ENCODE measurements at places on chromosomes 5 and 9. TPM values are rescaled to one million over a fixed set of nuclear protein-coding genes. Genes with fewer than 3 reads are reported as not detected.
A peak's percentile ranks its signal among the peaks of the same experiment; 100 is the strongest.

DNA sequence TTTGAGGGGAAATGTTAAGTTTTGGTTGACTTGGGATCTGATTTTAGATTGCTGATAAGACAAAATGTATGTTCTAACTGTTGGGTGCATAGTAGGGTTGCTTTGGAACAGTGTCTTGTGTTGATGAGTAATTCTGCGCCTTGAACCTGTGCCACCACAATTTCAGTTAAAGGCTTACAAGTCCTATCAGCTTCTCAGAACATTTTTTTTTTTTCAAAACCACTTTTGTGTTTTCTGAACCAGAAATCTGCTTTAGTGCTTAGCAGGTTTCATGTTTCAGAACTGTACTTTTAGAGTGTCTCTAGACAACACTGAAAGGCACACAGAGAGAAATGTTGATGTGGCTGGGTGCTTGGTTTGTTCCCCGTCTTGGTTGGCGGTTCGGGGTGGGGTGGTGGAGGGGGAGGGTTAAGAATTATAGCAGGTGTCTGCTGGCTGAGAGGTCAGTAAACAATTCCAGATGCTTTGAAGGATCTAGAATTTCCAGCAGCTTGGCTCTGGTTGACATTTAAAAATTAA lies 84.6 kb downstream of the ANKRD55 start:
- peak; percentile 70 for DNase-seq

DNA sequence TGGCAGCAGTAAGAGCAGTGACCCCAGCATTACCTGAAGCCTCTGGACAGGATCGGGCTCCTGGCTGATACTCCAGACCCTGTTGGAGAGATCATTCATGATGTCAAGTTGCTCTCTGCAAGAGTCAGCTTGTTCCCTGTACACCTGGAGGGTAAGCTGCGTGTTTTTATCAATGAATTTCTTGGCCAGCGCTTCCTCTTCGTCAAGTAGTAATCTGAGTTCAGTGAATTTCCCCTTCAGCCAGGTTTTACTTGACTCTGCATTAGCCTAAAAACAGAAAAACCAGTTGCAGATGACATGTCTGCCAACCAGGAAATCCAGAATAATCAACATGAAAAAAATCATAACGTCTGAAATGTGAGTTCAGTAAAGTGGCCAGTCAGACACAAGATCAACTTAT lies 19.1 kb downstream of the TRIM14 start:
- DNase-seq, result no peak

- DNase-seq, result no peak
These were observed 1095.7 kb upstream of the DMAC1 start for GRCh38 chr9:8895106-8895860.

GRCh38 chr9:130579738-130580463 lies 524 bp downstream of the FUBP3 start:
- peak; percentile 26 for DNase-seq

DNA sequence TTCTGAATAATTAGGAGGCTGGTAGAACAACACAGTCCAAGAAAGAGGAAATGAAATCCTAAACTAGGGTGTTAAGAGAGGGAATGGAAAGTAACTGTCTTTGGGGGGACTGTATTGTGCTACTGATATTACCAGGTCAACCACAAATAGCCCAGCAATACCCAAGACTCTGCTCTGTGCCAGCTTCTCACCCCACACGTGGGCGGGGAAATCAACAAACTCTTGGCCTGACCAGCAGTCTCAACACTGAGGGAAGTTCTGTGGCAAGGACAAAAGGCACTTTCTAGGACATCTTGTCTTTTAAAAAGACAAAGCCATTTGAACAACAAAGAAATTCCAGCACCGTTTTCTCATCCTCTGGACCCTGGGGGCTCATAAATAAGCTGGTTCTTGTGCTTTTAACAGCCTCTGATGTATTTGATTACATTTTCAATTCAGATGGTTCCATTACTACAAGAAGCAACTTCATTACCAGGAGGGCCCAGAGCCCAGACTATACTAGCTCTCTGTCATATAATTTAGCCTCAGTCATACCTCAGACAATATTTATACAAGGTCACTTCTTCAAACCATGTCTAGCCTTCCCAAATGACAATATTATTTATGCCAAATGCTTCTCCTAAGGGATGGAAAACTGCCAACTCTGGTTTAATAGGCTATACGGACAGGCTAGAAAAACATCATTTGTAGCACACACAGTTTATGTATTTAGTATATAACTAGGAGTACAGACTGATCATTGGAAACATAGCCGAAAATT lies 297.8 kb downstream of the CWC27 start:
- DNase-seq, result no peak

- DNase-seq, result no peak
These were observed 168.1 kb downstream of the GRIA1 start for GRCh38 chr5:153658606-153659005.

Gene SPINK6
- not detected for total RNA-seq

Gene UBLCP1
- 32.1 TPM for total RNA-seq
